Psoas muscle (tissue), 8 donors: ENCODE measurements at places on chromosomes 12 and 14.
A peak's percentile ranks its signal among the peaks of the same experiment; 100 is the strongest.

DNA sequence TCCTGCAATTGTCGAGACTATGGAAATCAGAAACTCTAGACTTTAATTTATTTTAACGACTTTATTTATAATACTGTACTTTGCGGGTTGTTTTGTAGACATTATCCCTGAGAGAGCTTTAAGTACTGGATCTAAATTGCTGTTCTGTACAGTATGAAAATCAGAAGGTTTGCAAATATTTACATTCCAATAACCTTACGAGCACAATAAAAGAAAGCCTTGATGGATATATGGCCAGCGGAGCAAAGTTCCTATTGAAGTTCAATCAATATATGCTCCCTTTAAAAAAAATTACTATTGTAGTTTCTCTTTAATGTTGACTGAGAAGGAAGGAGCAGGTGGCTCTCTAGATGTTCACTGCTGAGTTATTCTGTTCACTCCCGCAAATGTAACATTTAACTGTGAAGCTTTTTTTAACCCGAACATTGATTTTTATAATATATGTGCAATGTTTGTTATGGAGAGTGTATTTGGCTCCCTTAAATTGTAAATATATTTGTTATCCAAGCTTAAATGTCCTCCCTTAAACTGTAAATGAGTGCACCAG is 235.3 kb downstream of the PLCZ1 start:
- DNase-seq, result no peak

DNA sequence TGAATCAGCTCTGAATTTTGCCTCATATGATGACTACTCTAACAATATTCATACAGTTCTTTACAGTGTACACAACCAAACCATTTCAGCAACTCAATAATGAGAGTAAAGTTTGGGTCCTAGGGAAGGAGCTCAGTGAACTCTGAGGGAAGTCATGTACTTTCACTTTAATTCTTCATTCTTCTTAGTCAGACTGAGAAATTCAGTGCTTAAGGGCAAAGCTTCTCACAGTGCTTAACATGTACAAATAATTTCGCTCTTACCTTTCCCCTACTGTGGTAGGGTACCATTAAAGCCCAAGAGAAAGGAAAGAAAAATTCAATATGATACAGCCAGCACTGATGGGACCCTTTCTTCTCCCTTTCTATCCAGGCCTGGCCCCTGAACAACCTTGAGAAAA is 435.0 kb downstream of the NELL2 start:
- no peak for DNase-seq

DNA sequence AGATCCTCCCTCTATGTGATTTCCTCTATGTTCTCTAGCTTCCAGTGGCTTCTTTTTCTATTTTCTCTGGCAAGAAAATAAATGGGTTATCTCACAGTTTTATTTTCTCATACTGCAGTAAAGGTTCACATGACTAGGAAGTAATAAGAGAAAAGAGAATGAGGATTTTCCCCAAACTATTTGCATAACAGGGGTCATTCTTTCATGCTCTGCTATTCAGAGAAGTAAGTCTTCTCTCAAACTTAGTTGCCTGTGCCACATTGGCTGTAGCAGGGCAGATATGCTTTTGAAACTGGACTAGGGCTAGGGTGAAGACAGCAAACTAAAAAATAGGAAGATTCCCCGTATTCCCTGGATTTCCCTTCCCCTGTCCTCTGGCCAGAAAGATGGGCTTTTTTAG is 57.4 kb downstream of the ACSM4 start:
- DNase-seq, result no peak

DNA sequence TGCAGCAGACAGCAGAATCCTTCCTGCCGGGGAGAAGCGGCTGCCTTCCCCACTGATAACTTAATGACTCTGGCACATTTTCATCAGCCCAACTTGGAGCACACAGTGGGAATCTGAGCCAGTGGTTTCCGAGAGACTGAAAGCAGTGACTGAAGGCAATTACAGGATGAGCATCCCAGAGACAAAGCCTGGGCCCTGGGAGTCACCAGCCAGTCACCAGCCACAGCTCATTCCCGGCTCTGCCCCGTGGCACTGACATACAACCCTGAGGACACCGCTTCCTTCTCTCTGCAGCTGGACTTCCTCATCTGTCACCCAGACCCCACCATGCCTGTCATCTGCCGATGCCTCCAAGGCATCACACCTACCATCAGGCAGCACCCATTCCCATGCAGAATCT is 192.3 kb downstream of the DPF3 start:
- DNase-seq, result no peak

- DNase-seq, result no peak
Measured at GRCh38 chr12:21699851-21700250, 42.2 kb upstream of the LDHB start.

- DNase-seq, result peak; percentile 69
Measured at GRCh38 chr12:54304187-54304810, 3.5 kb upstream of the NFE2 start.

- no peak for DNase-seq
Measured at GRCh38 chr12:15701631-15702156, 87.5 kb downstream of the EPS8 start.

- no peak for DNase-seq
Measured at GRCh38 chr14:46290706-46291105, 360.9 kb downstream of the RPL10L start.
